Effector CD8-positive, alpha-beta T cell (primary cell): ENCODE measurements at places on chromosomes 5 and 9.

GRCh38 chr5:6243706-6244338, 134.5 kb downstream of the MED10 start:
- DNase-seq, result no peak

DNA sequence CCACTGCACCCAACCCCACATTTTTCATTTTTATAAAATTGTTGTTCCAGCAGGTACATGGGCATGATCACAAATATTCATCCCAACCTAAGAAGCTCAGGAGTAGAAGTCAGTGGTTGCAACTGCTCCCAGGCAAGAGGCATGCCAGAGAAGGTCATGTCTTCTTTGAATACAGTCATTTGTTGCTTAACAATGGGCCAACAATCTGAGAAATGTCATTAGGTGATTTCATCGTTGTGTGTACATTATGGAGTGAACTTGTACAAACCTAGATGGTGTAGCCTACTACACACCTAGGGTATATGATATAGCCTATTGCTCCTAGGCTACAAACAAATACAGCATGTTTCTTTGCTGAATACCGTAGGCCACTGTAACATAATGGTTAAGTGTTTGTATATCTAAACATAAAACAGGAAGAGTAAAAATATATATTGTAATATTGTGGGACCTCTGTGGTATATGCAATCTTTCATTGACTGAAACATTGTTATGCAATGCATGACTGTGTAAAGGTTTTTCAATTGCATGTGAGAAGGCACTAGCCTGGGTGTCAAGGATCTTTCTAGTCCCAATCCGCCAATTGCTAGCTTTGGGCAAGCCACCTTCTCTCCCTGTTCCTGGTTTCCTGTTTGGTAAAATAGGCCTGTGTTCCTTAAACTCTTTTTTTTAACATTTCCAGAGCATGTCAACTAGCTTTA, 27.6 kb downstream of the ATP10B start:
- DNase-seq, result no peak

GRCh38 chr5:53087171-53087570, 22.4 kb downstream of the MOCS2 start:
- DNase-seq, result no peak

- DNase-seq, result no peak
These were observed 68.2 kb downstream of the BARX1 start for GRCh38 chr9:93886911-93887310.
